ENCODE measurements at places on chromosomes 11 and 22.

- DNase-seq: no peak
Measured at GRCh38 chr11:115873813-115874212, 369.6 kb upstream of the CADM1 start.

- DNase-seq: no peak
Measured at GRCh38 chr11:133988686-133989410, 32.1 kb upstream of the IGSF9B start.

DNA sequence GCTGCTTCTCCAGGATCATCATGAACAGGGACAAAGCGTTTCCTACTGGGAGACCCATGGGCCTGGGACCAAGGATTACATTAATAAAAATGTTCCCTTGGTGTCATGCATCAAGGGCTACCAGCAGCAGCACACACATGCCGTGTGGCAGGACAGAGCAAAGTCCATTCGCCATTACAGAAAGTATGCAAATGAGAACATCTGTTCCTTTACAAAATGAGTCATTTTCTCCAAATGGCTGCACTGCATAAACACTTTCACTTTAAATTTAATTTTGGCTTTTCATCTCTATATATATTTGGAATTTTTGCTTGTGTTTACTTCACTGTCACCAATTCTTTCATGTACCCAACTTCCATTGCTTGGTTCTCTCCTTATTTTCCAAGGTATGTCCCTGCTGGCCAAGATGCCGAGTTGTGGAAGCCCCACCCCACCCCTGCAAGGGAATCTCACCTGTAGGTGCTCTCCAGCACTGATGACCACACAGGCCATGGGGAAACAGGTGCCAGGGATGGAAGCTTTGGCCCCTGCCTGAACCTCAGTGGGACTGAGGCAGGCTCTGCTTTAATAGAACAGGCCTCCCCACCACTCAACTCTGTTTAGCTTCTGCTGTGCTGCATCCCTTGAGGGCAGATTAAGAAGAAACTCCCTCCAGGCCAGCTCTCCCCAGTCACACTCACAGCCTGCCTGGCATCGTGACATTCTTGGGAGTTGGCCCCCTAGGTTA lies 15.6 kb upstream of the GNAZ start:
- DNase-seq: no peak

DNA sequence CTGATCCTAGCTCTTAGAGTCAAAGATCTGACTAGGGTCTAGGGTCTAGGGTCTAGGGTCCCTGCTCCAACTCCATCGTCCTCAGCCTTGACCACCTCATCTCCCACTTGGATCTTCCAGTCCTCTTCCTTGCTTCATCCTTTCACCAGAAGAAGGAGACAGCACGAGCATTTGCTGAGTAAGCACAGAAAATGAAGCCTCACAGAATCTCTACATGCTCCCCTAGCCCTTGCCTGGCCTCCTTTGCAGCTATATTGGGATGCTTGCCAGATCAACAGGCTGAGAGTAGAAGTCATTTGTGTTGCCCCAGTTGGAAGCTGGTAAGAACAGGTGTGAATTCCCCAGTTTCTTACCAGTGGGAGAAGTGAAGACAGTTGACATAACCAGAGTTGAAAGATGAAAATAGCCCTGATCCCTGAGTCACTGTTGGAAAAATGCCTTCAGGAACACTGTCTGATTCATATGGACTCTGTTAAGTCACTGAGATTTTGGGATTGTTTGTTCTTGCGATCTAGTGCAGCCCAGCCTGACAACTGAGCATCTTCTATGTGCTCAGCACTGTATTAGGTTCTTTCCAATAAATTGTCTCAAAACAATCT lies 552.5 kb downstream of the INSC start:
- no peak for DNase-seq

DNA sequence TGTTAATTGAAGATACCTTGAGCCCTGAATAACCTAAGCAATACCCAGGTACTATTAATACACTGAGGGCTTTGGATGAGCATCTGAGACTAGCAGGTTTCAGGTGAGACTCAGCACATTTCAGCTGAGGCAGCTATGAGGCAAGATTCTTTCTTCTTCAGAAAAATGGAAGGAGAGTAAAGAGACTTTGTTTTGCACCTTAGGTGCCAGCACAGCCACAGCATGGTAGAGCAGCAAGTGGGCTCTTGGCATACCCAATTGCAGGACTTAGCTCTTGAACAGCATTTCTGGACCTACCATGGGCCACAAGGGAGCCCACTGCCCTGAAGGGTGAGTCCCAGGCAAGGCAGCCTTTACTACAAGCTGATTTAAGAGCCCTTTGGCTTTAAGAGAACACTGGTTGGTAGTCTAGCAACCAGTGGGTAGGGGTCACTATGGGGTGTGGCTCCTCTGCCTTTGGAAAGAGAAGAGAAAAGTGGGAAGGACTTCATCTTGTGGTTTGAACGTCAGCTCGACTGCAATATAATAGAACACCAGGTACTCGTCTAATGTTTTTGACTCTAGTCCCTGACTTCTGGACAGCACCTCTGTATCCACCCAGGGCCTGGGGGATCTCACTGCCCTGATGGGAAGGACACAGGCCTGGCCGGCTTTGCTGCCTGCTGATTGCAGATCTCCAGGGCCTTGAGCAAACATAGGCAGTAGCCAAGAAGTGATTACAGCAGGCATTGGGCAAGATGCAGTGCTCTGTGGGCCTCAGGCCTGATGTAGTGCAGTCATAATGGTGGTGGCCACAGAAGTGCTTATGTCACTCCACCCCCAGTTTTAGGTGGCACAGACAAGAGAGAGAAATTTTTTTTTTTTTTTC lies 73.3 kb downstream of the GLYATL1 start:
- peak; percentile 38 for DNase-seq

DNA sequence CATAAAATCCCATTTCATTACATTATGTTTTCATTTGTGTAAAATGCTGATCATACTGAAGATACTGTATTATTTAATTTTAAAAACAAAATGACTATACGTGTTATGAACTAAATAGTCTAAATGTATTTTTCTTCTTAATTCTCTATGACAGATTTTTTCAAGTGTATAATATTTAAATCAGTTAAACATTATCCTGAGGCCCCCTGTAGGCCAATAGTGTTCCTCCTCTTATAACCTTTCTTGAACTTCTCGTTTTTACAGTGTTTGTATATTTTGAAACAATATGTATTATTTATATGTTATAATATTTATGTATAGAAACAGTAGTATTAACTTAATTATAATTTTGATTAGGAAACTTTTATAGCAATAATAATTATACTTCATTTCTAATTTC lies 151.1 kb upstream of the CHORDC1 start:
- no peak for DNase-seq

GRCh38 chr11:17581036-17581731 lies 34.1 kb downstream of the OTOG start:
- no peak for DNase-seq

- no peak for DNase-seq
Measured at GRCh38 chr22:31692186-31692886, 30.3 kb upstream of the PISD start.

- no peak for DNase-seq
Measured at GRCh38 chr22:39674536-39674935, 104.0 kb downstream of the CACNA1I start.

DNA sequence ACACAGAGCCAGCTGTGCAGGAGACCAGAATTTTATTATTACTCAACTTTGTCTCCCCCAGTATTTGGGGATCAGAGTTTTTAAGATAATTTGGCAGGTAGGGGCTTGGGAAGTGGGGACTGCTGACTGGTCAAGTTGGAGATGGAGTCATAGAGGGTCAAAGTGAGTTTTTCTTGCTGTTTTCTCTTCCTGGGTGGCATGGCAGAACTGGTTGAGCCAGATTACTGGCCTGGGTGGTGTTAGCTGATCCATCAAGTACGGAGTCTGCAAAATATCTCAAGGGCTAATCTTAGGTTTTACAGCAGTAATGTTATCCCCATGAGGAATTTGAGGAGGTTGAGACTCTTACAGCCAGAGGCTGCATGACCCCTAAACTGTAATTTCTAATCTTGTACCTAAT lies 153.5 kb downstream of the OR4C45 start:
- DNase-seq: no peak

- no peak for DNase-seq
Measured at GRCh38 chr11:2379466-2380174, 2.5 kb downstream of the CD81 start.

DNA sequence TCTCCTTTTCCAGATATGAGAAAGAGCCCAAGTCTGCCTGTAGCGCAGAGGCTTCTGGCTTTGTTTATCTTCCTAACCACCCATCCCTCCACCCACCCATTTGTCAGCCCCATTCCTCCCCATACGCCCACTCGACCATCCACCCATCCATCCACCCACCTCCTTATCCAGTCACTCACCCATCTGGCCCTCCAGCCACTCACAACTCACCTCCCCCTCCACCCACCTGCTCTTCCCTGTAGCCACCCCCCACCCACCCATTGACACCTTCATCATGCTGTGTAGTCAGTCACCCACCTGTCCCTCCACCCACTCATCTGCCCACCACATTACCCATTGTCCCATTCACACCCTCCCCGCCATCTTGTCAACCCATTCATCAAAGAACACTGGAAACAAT lies 5.5 kb downstream of the CST6 start:
- no peak for DNase-seq

DNA sequence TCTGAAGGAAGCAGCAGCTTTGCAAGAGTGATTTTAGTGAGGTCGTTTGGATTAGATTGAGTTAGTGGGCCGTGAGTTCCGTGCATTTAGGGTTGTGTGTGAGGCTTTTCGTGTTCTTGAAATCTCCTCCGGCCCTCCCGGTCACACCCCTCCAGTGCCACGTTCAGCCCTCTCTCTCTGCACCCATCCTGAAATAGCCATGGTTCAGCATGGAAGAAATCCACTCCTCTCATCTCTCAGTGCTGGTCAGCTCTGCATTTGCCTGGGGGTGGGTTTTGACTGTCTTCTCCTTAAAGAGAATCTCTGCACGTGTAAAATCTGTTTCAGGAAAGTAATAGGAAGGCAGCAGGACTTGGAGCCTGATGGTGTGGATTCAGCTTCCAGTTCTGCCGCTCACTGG lies 19.8 kb downstream of the BARX2 start:
- DNase-seq: no peak

DNA sequence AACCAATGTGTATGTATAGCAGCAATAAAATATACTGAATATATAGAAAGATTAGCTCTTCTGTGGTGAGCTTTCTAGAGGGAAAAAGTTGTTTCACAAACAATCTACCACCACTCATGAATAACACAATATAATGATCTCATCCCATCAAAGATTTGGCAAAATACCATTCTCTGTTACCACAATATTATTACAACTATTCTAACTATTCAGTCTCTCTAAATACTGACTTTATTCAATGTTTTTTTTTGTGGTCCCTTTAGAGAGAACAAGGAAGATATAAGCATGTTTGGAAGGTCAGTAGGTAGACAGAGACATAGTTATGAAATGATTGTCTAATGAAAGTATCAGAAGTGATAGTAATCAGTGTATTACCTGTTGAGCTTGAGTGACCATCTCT lies 7.8 kb downstream of the CCDC90B start:
- DNase-seq: no peak

- no peak for DNase-seq
Measured at GRCh38 chr22:48960980-48961660, 866.6 kb downstream of the BRD1 start.

GRCh38 chr22:24138649-24139420 lies 42.5 kb upstream of the SUSD2 start:
- no peak for DNase-seq

DNA sequence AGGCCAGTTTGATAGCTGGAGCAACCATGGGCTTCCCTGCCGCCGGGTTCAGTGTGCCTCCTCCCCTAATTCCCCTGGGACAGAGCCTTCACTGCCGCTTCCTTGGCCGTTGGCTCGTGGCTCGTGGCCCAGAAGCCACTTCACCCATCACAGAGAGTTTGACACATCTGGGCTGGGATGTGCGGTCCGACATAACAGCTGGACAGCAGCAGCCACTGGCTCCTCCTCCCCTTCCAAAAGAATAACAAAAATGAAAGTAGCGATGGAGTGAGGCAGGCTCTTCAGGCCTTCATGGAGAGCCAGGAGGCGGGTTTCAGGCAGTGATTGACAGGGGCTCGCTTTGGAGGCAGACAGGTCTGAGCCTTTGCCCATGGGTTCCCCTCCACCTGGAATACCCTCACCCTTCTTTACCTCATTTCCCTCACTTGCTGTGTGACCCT lies 8.2 kb downstream of the CREB3L1 start:
- DNase-seq: no peak

DNA sequence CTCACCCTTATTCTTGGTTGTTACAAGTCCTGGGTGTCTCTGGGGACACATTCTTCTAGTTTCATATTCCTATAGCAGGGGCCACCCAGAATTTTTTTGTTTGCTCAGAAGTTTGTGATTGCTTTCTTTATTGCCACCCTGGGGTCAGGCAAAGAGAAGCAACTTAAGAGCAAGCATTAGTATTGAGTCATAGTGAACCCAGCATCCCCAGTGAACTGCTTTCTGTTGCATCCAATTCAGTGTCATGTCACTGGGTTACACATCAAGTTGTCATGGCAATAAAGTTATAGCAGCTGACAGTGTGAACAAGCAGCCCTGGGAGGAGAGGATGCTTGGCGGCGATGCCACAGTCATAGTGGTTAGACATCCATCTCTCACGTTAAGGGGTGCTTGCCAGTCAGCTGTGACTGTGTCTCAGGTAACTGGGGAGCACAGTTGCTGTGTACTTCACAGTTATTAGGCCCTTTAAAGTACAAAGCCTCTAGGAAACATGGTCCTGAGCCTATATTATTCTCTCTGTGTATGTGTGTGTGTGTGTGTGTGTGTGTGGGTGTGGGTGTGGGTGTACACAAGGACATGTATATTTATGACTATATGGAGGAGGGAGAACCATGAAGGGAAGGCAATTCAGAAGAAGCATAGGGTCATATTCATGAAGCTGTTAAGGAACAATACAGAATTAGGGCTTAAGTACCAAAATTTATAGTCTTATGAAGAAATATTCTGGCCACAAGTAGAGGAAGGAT lies 52.5 kb downstream of the TRIM44 start:
- DNase-seq: no peak

- DNase-seq: no peak
Measured at GRCh38 chr11:14636119-14636518, 7.5 kb upstream of the PDE3B start.

GRCh38 chr11:65440831-65441499 lies 18.4 kb downstream of the NEAT1 start:
- no peak for DNase-seq

DNA sequence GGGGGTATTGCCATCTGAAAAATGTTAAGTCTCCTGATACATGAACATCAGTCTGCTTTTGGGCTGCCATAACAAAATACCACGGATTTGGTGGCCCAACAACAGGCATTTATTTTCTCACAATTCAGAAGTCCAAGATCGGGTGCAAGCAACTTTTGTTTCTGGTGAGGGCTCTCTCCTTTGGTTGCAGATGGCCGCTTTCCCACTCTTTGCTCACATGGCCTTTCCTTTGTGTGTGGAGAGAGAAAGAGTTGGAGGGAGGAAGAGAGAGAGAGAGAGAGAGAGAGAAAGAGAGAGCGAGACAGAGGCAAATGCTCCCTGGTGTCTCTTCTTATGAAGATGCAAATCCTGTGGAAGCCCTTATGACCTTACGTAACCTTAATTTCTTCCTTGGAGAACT lies 2.5 kb upstream of the KRTAP5-2 start:
- DNase-seq: no peak

- DNase-seq: no peak
Measured at GRCh38 chr22:24772493-24773220, 1.9 kb downstream of the PIWIL3 start.
